ENCODE measurements at places on chromosomes 1 and 21. TPM values are rescaled to one million over a fixed set of nuclear protein-coding genes. Genes with fewer than 3 reads are reported as not detected.

TRAF5 gene
- total RNA-seq = 13.9 TPM

UQCRHL gene
- total RNA-seq = 2.7 TPM

- peak; percentile 68 for DNase-seq
Measured at GRCh38 chr21:26170471-26171257, at the start of gene APP. TSS of gene APP (minus strand) at chr21:26170770. CDS start at chr21:26170620, 150 bp downstream.

DNA sequence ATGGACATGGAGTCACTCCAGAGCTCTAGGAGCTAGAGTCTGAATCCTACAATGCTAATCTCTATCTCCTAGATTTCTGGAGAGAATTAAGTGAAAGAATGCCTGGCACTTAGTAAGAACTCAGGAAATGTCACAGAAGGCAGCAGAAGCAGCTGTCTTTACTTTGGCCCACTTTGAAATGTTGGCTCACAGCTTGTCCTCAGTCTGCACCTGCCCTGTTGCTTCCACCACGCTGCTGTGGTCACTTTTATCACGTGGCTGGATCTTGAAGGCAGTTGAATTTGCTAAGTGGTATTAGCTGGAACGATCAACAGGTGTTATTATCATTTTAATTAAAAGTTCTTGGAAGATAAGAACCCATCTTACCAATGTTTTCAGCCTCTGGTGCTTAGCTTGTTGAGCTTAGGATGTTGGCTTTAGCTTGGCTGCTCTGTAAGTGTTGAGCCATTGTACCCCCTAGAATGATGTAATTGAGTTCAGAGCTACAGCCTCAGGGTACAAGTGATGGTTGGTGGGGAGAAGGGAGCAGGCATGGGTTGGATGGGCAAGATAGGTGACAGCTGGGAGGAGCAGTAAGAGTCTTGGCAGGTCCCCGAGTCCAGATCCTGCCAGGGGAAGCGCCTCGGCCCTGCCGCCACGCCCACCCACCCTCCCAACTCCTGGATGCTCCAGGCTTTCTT lies 41.9 kb upstream of the EPS8L3 start:
- DNase-seq = no peak

GRCh38 chr1:54996359-54996868 lies 2.3 kb upstream of the BSND start:
- peak; percentile 6 for DNase-seq

GRCh38 chr1:18951818-18952391 lies 4.6 kb downstream of the IFFO2 start:
- no peak for DNase-seq

DNA sequence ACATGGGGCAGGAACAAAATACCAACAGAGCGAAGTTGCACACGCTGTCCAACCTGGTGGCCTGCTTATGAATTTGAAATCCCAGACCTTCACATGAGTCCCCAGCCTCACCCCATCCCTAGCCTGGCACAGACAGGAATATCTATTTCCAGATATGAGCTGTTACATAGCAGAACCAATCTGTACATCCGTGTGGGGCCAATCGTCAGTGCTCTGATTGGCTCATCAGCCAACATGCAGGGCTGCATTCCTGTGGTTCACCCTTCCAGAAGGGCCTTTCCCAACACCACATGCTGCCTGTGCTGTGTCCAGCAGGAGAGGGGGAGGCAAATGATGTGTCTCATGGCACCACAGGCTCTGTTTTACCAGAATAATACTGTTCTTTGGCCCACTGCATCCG lies 31.3 kb downstream of the CCN1 start:
- no peak for DNase-seq

DNA sequence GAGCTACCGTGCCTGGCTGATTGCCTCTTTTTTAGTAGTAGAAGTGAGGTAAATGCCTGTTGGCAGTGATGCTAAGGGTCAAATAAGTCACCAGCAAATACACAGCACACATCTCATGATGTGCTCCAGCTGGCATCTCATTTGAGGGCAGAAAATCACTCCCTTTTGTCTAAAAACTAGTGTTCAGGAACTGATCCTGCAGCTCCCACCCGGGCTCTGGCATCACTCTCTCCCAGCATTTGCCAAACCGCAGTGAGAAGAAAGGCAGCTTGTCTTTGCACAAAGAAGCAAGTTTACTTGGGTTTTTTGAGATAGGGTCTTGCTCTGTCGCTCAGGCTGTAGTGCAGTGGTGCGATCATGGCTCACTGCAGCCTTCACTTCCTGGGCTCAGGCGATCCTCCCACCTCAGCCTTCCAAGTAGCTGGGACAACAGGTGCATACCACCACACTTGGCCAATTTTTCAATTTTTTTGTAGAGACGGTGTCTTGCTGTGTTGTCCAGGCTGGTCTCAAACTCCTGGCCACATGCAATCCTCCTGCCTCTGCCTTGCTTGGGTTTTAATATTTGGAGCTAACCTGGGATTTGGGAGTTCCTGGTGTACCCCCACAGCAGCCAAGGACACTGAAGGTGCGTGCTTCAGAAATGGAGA lies 4.1 kb downstream of the RBP7 start:
- peak; percentile 12 for DNase-seq

- no peak for DNase-seq
Measured at GRCh38 chr1:110094931-110095654, 17.1 kb upstream of the UBL4B start.

NBPF4 gene
- 0.16 TPM for total RNA-seq

MYOM3 gene
- under 0.01 TPM for total RNA-seq

GRCh38 chr1:151062741-151063371 lies 2.7 kb downstream of the MLLT11 start:
- no peak for DNase-seq

- DNase-seq = no peak
Measured at GRCh38 chr1:226364514-226364899, 43.4 kb downstream of the PARP1 start.

SPRR2G gene
- not detected for total RNA-seq

SPRR5 gene
- not detected for total RNA-seq

HPCAL4 gene
- total RNA-seq = 51.2 TPM

DNA sequence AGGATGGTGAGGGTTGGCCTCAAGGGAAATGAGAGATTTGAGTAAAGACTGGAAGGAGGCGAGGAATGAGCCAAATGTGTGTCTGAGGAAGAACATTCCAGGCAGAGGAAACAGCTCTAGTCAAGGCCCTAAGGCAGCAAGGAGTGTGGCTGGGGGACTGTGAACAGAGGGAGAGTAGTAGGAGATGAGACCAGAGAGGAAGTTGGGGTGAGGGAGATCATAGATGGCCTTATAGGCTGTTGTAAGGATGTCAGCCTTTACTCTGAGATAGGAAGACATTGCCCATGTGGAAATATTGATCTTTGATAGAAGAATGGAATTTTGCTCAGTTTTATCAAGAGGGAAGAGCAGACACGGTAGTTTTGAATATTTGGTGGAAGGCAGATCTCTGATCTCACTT lies 55.2 kb upstream of the ARTN start:
- no peak for DNase-seq

GRCh38 chr21:16740511-16740910 lies 772.3 kb upstream of the CXADR start:
- no peak for DNase-seq

DNA sequence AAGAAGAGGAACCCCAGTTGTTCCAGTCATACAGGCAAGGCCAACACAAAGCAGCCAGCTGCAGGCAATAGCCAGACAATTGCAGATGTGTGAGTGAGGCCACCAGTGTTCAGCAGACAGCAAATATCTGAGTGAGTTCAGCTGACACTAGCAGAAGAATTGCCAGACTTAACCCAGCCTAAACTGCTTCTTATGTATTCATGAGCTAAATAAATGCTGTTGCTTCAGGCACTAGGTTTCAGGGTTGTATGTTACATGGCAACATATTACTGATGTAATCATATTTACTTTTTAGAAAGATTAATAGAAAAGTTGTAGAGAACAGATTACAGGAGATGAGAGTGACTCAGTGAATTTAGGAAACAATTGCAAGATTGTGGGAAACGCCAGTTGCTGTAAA lies 129.8 kb upstream of the CHODL start:
- no peak for DNase-seq

GRCh38 chr1:202605515-202605914 lies 104.7 kb downstream of the SYT2 start:
- DNase-seq = no peak

- DNase-seq = peak; percentile 89
Measured at GRCh38 chr1:20786253-20787028, 666 bp downstream of the HP1BP3 start.

DNA sequence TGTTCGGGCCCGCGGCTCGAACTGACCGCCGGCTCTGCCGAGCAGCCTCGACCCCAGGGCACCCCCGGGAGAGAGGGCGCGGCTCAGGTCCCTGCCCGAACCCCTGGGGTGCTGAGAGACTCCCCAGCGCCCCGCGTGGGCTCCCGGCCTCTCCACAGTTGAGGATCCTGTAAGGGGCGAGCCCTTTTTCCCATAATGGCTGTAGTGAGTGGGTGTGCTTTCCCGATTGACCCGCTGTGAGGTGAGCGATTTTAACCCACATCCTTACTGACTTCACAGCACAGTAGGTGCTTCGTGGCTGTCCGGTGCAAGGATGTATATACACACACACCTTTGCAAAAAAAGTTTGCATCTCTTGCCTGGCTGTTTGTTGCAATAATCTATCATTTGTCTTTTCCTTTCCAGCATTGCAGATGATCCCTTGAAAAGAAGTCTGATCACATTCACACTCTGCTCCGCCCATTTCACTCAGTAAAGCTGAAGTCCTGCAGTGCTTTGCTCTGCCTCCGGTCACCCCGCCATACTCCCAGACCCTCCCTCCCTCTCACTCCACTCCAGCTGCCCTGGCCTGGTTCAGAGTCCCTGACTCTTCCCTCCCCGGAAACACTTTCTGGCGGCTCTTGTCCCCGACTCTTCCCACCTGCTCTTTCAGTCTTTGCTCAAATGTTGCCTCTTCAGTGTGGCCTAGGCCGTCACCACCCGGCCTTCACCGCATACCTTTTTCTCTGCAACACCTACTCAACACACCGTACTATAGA lies 955 bp upstream of the UBE2G2 start:
- no peak for DNase-seq

GRCh38 chr1:55538428-55538827 lies 323.3 kb upstream of the USP24 start:
- no peak for DNase-seq

DNA sequence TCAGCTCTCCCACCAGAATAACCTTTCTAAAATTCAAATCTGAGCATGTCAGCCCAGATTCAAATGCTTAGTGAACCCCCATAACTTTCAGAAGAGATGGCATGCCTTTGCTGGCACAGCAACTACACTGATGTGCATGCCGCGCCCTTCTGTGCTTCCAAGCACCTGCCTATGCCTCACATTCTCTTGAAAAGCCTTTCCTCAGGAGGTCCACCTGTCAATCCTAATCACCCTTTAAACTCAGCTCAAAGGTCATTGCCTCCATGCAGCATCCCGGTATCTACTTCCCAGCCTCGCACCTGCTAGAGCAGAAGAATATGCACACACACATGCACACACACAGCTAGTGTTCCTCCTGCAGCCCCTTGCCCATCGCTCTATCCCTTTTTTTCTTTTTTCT lies 5.2 kb upstream of the S100A2 start:
- DNase-seq = no peak

GRCh38 chr1:71657891-71658679 lies 577.2 kb upstream of the ZRANB2 start:
- no peak for DNase-seq

DNA sequence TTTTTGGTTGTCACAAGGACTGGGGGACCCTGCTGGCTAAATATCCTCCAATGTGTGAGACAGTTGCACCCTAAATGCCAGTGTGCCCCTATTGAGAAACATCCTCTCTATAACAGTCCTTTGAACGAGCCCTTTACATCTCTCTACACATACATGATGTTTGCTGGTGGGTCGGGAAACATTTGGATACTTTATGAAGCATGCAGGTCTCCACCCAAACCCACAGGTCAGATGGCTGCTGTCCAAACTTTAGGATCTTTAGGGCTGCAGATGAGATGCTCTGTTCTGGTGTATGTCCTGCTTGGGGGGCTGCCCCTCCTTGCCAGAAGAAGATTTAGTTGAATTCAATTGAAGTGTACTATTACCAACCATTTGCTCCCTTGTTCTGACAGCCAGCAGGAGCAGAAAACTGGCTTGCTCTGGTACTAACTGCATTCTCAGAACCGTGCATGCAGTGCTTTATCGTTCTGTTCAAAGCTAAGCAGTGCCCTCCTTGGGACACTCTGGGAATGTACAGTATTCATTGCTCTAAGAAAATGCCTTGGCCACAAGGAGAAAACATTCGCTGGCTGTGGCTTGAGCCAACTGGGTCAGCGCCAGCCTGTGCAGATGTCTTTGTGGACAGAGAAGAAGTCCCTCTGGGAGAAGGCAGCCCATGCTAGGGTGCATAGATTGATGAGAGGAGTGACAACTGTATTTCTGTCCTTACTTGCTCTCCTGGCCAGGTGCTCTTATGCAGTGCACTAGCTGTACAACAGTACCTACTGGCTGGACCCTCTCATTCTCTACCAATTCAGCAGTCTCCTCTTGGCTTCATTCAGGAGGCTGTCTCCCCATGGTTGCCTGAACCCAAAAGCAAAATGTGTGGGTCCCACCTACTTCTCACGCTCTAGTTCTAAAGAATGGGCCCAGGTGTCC lies 61.4 kb upstream of the DIRAS3 start:
- peak; percentile 76 for DNase-seq

GRCh38 chr1:113938192-113938591 lies 9.1 kb downstream of the HIPK1 start:
- DNase-seq = no peak

CHI3L2 gene
- 0.47 TPM for total RNA-seq

- DNase-seq = no peak
Measured at GRCh38 chr1:38925391-38925790, 16.2 kb downstream of the RHBDL2 start.

GRCh38 chr1:6331543-6332273 lies 61.9 kb downstream of the ACOT7 start:
- DNase-seq = no peak

GRCh38 chr1:95793893-95794292 lies 559.9 kb downstream of the RWDD3 start:
- DNase-seq = no peak

DNA sequence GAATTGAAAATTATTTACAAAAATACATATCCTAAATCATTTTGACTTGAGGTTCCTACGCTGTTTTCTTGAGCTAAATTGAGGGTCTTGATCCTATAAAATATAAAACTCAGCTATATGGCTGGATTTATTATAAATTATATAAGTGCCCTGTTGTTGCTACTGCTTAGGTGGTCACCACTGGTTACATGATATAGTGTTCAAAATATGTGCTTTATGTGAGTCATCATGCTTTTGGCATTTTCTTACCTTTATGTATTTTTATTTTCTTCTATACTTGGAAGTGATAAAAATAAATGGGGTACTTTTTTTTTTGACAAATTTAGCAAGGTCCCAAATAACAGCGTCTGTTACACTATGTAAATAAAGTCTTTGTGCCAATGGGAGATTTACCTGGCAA lies 31.1 kb upstream of the PTPRC start:
- DNase-seq = no peak

CYYR1 gene
- 2.3 TPM for total RNA-seq

DNA sequence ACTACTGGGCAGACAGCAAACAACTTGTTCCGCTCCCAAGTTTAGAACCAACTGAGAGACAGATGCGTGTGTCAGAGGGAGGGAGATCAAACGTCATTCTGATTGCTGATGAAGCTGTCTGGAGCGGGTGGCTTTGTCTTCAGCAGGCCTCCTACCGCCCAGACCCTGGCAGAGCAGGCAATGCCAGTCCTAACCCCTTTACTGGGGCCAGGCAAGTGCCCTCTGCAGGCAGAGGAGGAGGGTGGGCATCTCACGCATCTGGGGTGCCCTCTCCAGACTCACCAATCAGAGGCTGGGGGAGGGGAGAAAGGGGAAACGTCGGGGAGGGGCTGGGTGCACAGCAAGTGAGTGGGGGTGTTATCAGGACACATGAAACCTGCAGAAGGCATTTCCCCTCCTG lies 126.6 kb downstream of the ACTL8 start:
- no peak for DNase-seq
